ENCODE measurements at places on chromosomes 3 and 15. TPM values are rescaled to one million over a fixed set of nuclear protein-coding genes. Genes with fewer than 3 reads are reported as not detected.

BTLA gene
- total RNA-seq = not detected

SLC51A gene
- total RNA-seq = not detected

CSPG4 gene
- total RNA-seq = 5.3 TPM

SEMA7A gene
- total RNA-seq = 14.4 TPM

OSTN gene
- total RNA-seq = 0.75 TPM

- no peak for DNase-seq
- no peak overlapping the region for H3K4me3 ChIP-seq
- H3K27me3 ChIP-seq = no peaks in the 10 kb centered on the region
- H3K36me3 ChIP-seq = no peaks in the 10 kb centered on the region
- H3K27ac ChIP-seq = no peak overlapping the region
- H3K4me1 ChIP-seq = peaks cover 16% of the 10 kb centered on the region
Observed at GRCh38 chr15:77107068-77107467, 36.2 kb upstream of the TSPAN3 start.

DNA sequence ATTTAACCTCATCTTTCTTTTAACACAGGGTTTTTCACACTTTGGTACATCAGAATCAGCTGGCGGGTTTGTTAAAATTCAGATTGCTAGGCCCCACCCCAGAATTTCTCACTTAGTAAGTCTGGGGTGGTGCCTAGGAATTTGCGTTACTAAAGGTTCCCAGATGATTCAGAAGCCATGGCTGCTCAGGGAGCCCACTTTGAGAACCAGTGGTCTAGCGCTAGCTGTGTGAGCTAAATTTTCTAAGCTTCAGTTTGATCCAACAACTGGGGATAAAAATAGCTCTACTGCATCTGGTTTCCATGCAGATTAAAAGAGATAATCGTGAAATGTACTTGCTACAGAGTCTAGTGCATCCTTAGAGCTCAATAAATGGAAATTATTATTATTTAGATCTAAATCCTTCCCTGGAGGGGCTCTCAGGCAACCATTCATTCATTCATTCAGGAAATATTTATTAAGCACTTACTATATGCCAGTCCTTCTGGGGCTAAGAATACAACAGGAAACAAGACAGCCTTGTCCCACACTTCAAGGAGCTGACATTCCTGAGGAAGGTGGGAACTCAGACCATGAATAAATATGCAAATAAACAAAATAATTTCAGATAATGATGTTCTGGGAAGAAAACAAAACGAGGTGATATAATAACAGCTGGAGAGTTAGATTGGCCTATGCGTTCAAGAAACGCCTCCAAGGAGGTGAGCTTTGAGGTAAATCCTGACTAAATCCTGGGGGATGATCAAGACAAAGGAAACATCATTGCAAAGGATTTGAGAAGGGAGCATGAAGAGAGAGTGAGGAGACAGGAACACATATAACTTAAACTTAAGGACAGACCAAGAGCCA is 3.9 kb upstream of the CIDEC start:
- H3K27me3 ChIP-seq = no peaks in the 10 kb centered on the region
- H3K36me3 ChIP-seq = no peaks in the 10 kb centered on the region
- H3K27ac ChIP-seq = no peak overlapping the region
- no peak overlapping the region for H3K4me3 ChIP-seq
- no peak for DNase-seq

DNA sequence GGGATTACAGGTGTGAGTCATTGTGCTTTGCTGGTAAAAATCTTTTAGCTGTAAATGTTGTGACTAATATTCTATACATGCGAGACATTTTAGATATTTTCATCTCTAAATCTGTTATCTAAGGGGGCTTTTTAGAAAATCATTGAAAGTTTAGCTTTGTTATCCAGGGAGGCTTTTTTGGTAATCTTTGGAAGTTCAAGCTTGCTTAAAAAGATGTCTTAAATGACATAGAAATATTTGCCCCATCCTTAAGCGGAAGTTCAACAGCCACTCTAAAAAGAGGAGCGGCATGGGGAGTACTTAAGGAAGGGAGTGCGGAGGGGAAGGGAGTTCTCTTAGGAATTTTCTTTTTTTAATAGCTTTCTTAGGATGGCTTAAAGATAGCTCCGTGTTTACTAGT is 26.1 kb downstream of the DNAJC13 start:
- no peak for DNase-seq
- no peaks in the 10 kb centered on the region for H3K27me3 ChIP-seq
- H3K4me3 ChIP-seq = no peak overlapping the region

GRCh38 chr3:23459889-23460546 is 256.9 kb downstream of the UBE2E2 start:
- H3K27ac ChIP-seq = no peak overlapping the region
- H3K36me3 ChIP-seq = peaks cover 11% of the 10 kb centered on the region
- no peaks in the 10 kb centered on the region for H3K27me3 ChIP-seq
- no peak for DNase-seq
- H3K4me1 ChIP-seq = peaks cover 4% of the 10 kb centered on the region

GRCh38 chr15:57461541-57461940 is 85.2 kb downstream of the CGNL1 start:
- no peaks in the 10 kb centered on the region for H3K27me3 ChIP-seq
- H3K4me3 ChIP-seq = no peak overlapping the region
- no peak overlapping the region for H3K27ac ChIP-seq
- H3K36me3 ChIP-seq = no peaks in the 10 kb centered on the region
- H3K4me1 ChIP-seq = no peaks in the 10 kb centered on the region

GRCh38 chr3:168034152-168034928 is 61.4 kb downstream of the GOLIM4 start:
- peak overlapping the region; percentile 78 for H3K27ac ChIP-seq
- H3K36me3 ChIP-seq = peaks cover 27% of the 10 kb centered on the region
- no peak overlapping the region for H3K4me3 ChIP-seq
- H3K4me1 ChIP-seq = no peaks in the 10 kb centered on the region
- H3K27me3 ChIP-seq = no peaks in the 10 kb centered on the region

GRCh38 chr3:195540027-195540426 is 3.1 kb downstream of the PPP1R2 start:
- H3K36me3 ChIP-seq = peaks cover 6% of the 10 kb centered on the region
- H3K27me3 ChIP-seq = peaks cover 17% of the 10 kb centered on the region
- H3K4me3 ChIP-seq = no peak overlapping the region
- DNase-seq = no peak
- no peak overlapping the region for H3K27ac ChIP-seq

GRCh38 chr3:16932877-16933276 is 48.1 kb downstream of the PLCL2 start:
- no peaks in the 10 kb centered on the region for H3K4me1 ChIP-seq
- H3K36me3 ChIP-seq = no peaks in the 10 kb centered on the region
- H3K27ac ChIP-seq = no peak overlapping the region
- no peaks in the 10 kb centered on the region for H3K27me3 ChIP-seq

- H3K4me3 ChIP-seq = no peak overlapping the region
- peaks cover 4% of the 10 kb centered on the region for H3K36me3 ChIP-seq
- no peak overlapping the region for H3K27ac ChIP-seq
- DNase-seq = no peak
- H3K4me1 ChIP-seq = peaks cover 8% of the 10 kb centered on the region
Observed at GRCh38 chr3:80233576-80233975, 465.8 kb upstream of the ROBO1 start.

GRCh38 chr3:11164607-11165006 is 10.3 kb downstream of the HRH1 start:
- H3K27ac ChIP-seq = no peak overlapping the region
- no peak overlapping the region for H3K4me3 ChIP-seq
- H3K4me1 ChIP-seq = peaks cover 7% of the 10 kb centered on the region
- peaks cover 27% of the 10 kb centered on the region for H3K27me3 ChIP-seq
- no peaks in the 10 kb centered on the region for H3K36me3 ChIP-seq
- no peak for DNase-seq

DNA sequence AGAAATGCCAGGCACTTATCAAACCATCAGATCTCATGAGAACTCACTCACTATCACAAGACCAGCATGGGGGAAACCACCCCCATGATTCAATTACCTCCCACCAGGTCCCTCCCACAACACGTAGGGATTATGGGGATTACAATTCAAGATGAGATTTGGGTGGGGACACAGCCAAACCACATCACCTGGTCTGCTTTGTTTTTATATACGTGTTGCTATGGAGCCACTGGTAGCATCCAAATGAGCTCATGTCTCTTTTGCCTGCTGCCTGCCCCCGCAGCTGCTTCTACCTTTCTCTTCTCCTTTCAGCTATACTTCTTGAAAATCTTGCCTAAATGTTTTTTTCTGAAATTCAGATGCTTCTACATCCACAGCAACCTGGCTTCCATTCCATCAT is 26.8 kb upstream of the PCOLCE2 start:
- peaks cover 4% of the 10 kb centered on the region for H3K36me3 ChIP-seq
- no peak overlapping the region for H3K4me3 ChIP-seq
- no peaks in the 10 kb centered on the region for H3K27me3 ChIP-seq
- H3K27ac ChIP-seq = no peak overlapping the region
- DNase-seq = no peak

GRCh38 chr3:10574101-10574620 is 68.8 kb upstream of the ATP2B2 start:
- no peaks in the 10 kb centered on the region for H3K27me3 ChIP-seq
- no peaks in the 10 kb centered on the region for H3K36me3 ChIP-seq
- no peak for DNase-seq
- H3K27ac ChIP-seq = no peak overlapping the region

DNA sequence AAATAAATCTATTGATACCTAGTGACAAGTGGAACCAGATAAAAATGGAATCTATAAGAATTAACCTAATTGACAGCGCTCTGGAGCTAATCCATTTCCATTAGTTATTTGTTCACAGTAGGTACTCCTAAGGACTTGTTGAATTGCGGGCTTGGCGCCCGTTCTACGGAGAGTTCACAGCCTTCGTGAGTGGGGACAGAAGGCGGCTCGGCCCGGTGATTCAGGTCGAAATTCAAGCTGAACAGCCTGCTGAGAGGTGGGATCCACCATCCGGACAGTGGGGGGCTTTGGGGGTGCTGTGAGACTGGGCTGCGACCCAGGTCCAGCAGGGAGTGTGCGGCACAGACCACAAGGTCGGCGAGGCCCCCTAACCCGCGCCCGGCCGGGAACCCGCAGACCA is 779 bp upstream of the CTNNB1 start:
- peak overlapping the region; percentile 93 for H3K4me3 ChIP-seq
- no peaks in the 10 kb centered on the region for H3K36me3 ChIP-seq
- peak overlapping the region; percentile 73 for H3K27ac ChIP-seq
- DNase-seq = no peak
- H3K4me1 ChIP-seq = peaks cover 35% of the 10 kb centered on the region

DNA sequence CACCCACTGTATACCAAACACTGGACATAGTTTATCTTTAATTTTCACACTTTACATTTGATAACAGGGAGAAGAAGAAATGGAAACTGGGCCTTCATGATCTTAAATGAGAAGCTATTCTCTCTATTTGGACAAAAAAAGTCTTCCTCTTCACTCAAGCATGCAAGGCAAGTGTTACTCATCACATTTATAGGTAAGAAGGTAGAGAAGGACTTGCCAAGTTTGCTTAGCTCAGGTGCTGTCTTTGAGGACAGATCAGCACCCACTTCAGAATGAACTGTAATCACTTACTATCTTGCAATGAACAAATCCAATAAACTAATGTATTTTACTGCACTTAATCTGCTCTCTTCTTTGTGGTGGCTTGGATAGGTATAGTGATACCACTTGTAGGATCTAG is 1.1 kb upstream of the MYH15 start:
- H3K27me3 ChIP-seq = no peaks in the 10 kb centered on the region
- no peaks in the 10 kb centered on the region for H3K36me3 ChIP-seq
- DNase-seq = no peak
- H3K27ac ChIP-seq = no peak overlapping the region
- H3K4me1 ChIP-seq = no peaks in the 10 kb centered on the region
- no peak overlapping the region for H3K4me3 ChIP-seq

DNA sequence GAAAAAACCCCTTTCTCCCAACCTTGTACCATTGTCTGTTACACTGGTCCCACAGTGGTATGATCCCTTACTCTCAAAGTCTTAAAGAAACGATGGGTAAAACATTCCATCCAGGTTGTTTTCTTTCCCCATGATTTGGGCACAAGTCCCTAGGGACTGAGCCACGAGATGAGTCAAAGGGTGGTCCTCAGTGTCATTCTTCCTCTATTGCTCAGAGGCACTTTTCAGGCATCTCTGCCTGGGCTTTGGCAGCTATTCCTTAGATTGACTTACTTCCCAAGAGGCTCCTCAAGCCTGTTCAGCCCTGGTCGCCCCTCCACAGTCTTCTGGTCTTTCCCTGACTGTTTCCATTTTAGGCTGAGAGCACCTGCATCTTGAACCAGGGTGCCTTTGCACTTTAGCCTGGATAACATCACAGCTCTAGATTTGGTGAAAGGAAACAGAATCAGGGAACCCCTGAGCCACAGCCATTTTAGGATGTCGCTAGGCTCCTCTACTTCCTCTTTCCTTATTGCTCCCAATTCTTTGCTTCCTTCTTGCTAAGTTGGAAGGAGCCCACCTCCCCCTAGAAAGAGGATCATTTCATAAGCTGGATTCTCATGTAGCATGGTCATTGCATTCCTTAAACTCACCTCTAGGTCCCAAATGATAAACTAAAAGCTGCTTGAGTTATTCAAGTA is 131.0 kb upstream of the TPRG1 start:
- no peaks in the 10 kb centered on the region for H3K36me3 ChIP-seq
- H3K27ac ChIP-seq = no peak overlapping the region
- no peak overlapping the region for H3K4me3 ChIP-seq
- H3K4me1 ChIP-seq = no peaks in the 10 kb centered on the region
- DNase-seq = no peak

GRCh38 chr3:54859184-54859583 is 68.7 kb downstream of the LRTM1 start:
- H3K27me3 ChIP-seq = no peaks in the 10 kb centered on the region
- H3K4me1 ChIP-seq = peaks cover 34% of the 10 kb centered on the region
- no peak for DNase-seq
- no peak overlapping the region for H3K27ac ChIP-seq

DNA sequence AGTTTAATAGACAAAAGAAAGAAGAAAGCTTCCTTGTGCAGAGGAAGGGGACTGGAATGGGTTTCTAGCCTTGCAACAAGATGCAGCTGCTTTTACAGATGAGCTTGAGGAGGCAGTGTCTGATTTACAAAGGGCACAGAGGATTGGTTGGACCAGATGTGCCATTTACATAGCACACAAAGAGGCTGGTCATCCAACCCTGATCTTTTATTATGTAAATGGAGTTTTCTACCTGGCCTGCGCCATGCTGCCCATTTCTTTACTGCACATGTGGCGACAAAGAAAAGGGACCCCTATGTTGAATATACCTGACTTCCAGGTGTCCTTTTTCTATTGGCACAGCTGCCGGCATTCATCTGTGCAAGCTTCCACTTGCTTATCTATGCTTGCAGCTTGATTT is 409.4 kb upstream of the FRG2C start:
- no peak overlapping the region for H3K27ac ChIP-seq
- no peak overlapping the region for H3K4me3 ChIP-seq
- no peak for DNase-seq
- no peaks in the 10 kb centered on the region for H3K4me1 ChIP-seq
- peaks cover 19% of the 10 kb centered on the region for H3K27me3 ChIP-seq
- no peaks in the 10 kb centered on the region for H3K36me3 ChIP-seq

DNA sequence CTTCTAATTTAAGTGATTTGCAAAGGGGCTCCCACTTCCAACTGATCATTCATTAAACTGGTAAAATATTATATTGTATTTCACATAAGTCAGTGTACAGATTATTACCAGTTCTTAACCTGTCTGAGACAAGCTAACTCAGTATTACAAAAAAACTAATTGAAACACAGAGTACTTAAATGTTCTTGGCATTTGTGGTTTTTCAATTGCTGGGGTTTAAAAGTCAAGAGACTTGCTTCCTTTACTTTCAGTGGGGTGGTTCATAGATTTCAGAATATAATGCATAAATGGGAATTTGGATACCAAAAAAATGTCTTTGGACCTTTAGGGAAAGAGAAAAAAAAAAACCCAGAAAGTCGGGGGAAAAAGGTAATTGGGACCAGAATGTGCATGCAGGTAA is 85.0 kb downstream of the ATP10A start:
- DNase-seq = no peak
- H3K27ac ChIP-seq = no peak overlapping the region
- H3K27me3 ChIP-seq = no peaks in the 10 kb centered on the region
- H3K4me1 ChIP-seq = peaks cover 19% of the 10 kb centered on the region
- H3K36me3 ChIP-seq = no peaks in the 10 kb centered on the region
